ENCODE measurements at places on chromosomes 7 and 10.

GRCh38 chr7:108071551-108071950 is 58.6 kb downstream of the LAMB4 start:
- DNase-seq = no peak

DNA sequence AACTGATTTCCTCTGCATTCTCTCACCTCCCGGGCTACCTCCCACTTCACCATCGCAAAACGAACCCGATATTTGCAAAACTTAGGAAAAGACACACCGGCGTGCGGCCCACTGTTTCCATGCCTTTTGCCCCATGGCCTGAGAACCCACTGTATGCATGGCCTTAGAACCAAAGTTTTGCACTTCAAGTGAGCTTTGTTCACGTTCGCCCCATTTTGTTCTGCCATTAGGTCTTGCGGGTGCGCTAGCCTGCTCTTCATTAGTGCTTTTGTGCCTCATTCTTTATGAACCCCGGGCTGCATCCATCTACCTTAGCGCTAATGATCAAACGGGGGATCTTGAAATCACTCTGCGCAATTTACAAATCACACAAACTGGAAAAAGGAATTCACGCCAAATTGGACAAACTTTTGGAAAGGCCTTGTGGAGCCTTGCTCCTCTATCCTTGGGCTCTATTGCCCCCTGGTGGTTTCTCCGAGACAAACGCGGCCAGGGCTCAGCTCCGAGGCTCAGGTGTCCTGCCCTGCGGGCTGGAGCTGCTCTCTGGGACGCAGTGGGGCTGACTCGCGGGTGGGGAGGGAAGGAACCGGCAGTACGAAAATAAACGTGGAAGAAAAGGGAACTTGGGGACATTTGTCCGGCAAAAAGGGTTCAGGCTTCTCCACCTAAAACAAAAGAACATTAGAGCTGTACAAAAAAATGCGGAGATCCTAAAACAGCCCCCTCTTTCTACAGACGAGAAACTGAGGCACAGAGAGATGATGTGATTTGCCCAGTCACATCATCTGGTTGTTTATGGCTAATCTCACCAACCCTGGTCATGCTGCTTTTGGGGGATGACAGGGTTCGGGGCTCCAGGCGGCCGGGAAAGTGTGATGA is 300.4 kb upstream of the NFE2L3 start:
- no peak for DNase-seq

DNA sequence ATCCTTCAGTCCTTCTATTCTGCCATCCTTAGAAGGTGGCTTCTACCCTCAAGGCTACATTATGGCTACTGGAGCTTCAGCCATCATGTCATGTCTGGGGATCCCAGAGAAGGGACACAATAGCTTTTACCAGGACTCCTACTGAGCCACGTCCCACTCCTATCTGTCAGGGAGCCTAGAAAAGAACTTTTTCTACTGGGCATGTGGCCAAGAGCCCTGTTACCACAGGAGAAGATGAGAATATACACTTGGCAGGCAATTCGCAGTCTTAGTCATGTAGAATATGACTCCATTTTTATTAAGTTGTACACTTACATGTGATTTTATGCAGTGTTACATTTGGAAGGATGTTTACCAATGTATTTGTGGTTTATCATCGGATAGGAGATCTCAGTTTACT is 64.6 kb upstream of the KCNMA1 start:
- no peak for DNase-seq

GRCh38 chr7:156537006-156537405 is 103.6 kb upstream of the RNF32 start:
- no peak for DNase-seq

DNA sequence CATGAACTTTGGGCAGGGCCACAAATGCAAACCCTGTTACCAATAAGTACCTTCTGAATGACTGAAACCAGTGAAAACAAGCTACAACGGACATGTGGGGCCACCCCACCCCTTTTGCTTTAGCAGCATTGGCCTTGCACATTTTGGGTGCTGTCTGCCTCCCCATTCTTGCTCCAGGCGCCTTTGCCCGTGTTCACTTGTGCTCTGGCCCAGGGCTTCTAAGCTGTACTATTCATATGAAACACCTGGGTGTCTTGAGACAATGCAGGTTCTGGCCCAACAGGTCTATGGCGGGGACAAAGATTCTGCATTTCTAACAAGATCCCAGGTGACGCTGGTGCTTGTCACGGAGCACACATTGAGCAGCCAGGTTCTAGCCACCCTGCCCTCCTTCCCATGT is 96.5 kb upstream of the SDK1 start:
- DNase-seq = no peak

DNA sequence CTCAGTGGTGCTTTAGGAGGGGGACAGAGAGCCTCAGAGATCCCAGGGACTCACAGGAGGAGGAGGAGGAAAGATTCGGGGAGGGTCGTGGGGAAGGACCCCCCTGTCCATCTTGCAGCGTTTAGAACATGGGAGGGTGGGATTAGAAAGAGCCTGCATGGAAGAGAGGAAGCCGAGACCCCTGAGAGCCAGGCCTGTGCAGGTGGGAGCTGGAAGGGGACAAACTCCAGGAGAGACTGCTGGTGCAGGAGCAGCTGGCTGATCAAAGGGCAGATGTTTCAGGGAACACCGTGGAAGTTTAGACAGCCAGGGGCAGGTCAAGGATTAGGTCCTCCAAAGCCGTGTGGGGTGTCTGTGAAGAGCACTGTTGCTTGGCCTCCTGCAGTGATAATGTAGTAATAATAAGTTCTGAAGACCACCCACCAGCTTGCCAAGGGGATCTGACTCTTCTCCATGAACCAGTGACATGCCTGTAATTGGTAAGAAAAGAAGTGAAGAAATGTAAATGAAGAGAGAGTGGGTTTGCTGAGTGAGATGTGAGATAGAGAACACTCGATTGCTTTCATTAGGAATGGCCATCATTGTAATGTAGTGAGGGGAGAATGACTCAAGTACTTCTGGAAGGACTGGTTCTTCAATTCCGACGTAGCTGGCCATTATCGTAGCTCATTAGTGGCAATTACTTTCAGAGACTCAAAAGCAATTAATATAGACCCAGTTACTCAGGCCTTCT is 425.6 kb downstream of the PAXIP1 start:
- no peak for DNase-seq

GRCh38 chr7:130938661-130939060 is 204.7 kb upstream of the KLF14 start:
- no peak for DNase-seq

- DNase-seq = no peak
Observed at GRCh38 chr7:18997477-18998150, 119.8 kb downstream of the TWIST1 start.

- DNase-seq = no peak
Observed at GRCh38 chr10:88981435-88981834, 9.2 kb upstream of the FAS start.

DNA sequence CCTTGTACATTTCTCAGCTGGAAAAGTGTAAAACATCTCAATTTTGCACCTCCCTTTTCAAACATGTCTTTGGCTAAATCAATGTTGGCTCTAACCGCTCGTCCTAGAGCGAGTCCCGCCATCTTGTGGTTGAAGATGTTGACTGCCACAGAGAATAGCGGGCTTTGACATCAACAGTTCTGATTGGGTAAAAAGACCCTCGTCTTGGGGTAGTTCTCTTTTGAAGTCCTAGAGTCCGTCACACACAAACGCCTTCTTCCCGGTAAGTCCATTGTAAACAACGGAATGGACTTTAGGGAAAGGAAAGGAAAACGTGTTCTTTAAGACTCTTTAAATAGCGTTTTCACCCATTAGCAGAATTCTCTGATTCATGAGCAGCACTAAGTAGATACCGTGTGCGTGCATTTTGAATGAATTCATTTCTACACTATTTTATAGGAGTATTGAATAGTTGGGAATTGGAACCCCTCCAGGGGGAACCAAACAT is 452 bp upstream of the RPP30 start:
- DNase-seq = no peak

DNA sequence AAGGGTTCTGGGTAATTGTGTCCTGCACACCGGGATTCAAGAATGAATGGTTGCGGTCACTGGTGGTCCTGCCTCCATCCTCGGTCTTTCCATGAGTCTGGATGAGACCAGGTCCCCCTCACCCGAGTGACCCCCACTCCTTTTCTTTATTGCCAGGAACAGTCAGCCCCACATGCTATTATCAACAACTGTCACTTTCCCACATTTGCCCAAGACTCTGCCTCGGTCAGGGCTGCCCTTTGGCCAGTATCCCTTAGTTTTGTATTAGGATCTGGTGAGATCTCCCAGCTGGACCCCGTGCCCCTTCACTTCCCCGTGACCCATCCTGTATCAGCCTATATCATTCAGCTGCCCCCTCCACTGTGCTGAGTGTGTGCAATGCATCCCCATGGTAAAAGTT is 288.3 kb downstream of the ADARB2 start:
- DNase-seq = no peak

GRCh38 chr7:111393011-111393754 is 169.1 kb downstream of the IMMP2L start:
- DNase-seq = no peak

- no peak for DNase-seq
Observed at GRCh38 chr10:10658172-10658785, 359.4 kb upstream of the CELF2 start.

GRCh38 chr10:106312087-106312486 is 852.4 kb downstream of the SORCS1 start:
- DNase-seq = no peak

DNA sequence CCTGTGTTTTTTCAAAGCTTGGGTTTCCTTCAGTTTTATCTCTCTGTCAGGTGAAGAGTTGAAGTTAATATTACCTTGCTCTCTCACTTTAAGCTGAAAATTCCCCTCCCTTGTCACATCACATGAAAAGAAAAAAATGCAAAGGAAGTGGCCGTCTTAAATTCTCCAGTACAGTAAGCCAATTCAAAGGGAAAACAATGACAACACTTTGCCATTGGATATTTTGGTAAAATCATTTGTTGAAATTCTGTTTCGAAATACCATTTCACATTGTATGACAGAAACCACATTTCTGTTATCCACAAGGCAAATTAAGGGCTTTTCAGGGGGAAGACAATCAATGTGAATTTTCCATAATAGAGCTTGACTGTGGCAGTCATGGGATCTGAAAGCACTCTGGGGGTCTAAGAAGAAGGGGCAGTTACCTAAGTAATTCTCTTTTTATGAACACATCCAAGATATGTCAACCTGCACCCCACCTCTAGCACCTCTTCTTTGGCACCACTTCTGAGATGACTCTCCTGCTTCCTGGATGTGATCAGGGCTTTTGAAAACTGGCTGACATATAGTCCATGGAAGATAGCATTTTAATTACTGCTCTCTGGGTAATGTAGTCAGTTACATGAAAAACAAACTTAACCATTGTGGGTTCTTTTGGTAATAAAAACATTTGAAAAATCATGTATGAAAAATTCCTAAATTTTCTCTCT is 63.8 kb downstream of the ENTPD1 start:
- no peak for DNase-seq

DNA sequence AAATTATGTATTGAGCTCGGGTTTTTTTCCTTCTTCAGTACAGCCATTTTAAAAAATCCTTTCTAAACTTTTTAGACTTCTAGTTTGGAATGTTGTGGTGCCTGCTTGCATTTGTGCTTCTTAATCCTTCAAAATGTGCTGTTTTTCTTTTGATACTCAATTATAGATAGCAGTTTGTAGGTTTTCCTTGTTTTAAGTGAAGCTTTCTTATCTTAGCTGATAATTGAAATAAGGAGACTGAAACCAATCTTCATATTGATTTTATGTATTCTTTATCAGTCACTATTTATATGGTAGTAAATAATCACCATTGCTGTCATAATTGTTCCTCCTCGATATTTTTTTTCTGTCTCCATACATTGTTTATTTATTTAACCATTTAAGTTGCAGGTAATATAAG is 56.6 kb downstream of the TAF3 start:
- DNase-seq = no peak

DNA sequence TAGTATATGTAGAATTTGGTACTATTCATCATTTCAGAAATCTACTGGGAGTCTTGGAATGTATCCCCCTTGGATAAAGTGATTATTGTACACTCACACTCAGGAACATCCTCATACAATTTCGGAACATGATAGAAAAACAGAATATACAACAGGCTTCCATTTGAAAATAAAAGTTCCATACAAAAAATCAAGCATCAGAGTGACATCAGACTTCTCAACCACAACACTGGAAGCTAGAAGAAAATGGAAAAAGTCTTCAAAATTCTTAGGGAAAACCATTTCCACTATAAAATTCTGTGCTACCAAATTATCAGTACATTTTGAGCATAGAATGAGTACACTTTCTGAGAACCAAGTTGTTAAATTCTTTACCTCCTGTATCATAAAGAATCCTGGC is 8.8 kb downstream of the LYZL1 start:
- no peak for DNase-seq

GRCh38 chr10:133474665-133475424 is 21.1 kb downstream of the SCART1 start:
- DNase-seq = no peak

DNA sequence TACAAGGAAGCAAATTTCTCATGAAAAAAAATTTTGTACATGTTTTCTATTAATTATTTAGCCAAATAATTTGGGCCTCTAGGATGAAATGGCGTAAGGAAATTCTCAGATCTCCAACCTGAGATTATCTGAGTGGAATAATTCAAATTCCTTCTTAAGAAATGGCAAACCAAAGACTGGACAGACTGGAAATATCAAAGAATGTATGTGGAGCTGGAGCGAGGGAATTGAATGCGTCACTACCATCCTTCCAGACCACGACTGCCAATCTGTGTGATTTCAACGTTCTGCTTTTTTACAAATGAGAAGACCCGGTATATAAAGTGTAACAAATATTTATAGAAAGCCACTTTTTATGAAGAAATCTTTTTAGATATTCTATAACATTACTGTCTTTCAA is 12.4 kb upstream of the BLNK start:
- DNase-seq = no peak

DNA sequence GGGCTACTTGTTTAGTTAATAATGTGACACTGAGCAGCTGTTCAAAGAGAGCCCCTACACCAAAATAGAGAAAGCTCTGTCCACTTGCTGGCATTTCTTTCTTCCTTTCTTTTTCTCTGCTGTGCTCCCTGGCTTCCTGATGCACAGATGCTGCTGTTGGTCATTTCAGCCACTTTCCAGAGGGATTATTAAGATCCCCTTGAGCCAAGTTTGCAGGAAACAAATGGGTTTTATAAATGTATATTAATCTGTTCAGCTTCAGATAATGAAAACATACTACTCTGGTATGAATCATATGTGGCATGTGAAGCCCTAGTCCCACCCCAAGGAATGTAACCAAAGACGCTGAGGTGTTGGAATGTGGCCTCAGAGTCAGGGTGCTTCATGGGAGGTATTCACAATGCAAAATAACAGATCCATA is 638.2 kb upstream of the FZD8 start:
- DNase-seq = no peak

GRCh38 chr10:63819753-63820329 is 298.6 kb downstream of the REEP3 start:
- no peak for DNase-seq

DNA sequence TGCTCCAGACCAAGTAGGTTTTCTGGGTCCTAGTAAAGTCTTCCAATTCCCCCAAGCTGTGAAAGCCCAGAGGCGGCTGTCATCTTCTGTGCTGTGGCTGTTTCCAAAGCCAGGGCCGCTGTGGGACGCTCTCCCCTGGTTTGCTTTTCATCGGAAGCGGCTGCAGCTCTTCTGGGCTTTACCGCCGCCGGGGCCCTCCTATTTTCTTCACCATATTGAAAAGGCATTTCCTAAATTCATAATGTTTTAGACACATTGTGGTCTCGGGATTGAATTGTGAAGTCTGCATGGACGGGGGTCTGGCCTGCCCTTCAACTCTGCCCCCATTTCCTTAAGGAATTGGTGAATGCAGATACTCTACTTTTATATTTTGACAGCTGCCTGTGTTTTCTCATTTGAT is 551.4 kb upstream of the MGMT start:
- DNase-seq = no peak

Measured in esophagus squamous epithelium (tissue), 5 donors.